ENCODE measurements at places on chromosomes 1 and 21.

DNA sequence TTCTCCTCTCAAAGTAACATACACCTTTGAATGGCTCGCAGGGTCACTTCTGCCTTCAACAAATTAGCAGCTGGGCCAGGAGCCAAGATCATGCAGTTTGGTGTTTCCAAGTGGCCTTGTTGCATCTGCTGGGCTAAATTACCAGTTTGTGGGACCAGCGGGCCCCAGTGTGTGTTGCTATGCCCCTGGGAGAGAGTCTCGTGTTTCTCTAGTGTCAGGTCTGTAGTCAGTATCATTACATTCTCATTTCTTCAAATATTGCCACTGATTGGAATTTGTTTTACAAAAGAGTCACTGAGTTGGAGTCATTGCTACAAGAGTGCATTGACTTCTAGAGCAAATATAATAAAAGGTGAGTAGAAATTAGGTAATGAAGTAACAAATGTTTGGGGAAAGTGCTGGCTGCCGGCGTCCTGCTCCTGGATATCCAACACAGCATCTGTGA lies 35.5 kb downstream of the RHOU start:
- no peak for DNase-seq

DNA sequence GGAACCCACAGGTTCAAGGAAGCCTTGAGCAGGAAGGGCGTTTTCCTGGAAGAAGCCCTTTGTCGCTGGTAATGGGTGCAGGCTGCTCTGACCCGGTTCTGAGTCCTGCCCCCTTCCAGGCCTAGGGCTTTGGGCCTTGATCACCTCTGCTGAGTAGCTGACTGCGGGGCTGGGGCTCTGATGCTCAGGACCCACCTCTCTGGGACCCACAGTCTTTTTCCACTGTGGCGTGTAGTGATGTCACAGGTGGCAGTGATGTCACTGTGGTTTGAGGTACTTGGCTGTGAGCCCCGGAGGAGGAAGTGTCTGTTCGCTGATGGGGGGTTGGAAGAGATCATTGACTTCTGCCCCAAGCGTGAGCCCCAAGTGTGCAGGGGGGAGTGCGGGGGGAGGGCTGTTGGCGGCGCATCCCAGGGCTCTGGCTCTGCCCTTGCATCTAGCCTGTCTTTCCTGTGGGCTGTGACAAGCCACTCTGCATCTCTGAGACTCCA lies 6.9 kb downstream of the TNFRSF1B start:
- no peak for DNase-seq

- no peak for DNase-seq
These were observed 56.6 kb upstream of the CR2 start for GRCh38 chr1:207397525-207397926.

DNA sequence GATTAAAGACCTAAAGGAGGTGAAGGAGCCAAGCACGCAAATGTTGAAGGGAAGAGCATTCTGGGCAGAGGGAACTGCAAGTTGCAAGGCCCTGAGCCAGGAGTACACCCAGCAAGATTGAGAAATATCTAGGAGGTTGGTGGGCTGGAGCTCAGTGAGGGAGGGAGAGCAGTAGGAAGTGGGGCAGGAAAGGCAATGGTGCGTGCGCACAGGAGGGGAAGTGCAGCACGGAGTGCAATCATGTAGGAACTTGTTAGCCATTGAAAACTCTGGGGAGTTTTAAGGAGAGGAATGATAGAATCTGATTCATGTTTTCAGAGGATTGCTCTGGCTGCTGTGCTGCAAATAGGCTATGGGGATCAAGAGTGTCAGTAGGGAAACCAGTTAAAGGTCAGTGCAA lies 13.2 kb upstream of the IGSF3 start:
- no peak for DNase-seq

GRCh38 chr1:11031624-11032262 lies 15.3 kb downstream of the MASP2 start:
- DNase-seq: no peak

DNA sequence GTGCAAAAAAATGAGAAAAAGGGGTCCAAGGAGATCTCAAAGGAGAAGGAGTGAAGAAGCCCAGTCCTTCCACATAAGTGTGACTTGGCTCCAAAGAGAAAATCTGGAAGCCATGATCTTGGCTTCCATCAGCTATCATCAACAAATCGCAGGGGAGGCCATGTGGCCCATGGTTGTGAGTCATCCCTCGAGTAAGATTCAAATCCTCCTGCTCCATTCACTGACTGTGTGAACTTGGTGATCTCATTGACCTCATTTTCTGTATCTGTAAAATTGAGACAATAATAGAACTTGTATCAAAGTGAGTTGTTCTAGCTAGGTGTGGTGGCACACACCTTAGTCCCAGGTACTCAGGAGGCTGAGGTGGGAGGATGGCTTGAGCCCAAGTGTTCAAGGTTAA lies 79.1 kb upstream of the OLIG2 start:
- no peak for DNase-seq

DNA sequence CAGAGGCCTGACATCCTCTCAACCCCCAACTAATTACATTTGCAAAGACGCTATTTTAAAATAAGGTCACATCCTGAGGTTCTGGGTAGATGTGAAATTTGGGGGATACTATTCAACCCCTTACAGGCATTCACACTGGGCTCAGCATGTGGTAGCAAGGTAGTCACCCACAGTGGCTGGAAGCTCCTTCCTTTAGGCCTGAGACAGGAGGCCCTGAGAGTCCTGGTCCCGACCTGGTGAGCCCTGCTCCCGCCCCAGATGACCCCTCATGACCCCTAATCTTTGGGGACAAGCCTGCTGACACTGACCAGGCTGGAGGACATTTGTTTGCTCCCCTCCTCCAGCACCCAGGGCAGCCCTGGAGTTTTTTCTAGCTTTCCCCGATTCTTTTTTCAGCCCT lies 225.9 kb downstream of the DYRK1A start:
- DNase-seq: no peak

DNA sequence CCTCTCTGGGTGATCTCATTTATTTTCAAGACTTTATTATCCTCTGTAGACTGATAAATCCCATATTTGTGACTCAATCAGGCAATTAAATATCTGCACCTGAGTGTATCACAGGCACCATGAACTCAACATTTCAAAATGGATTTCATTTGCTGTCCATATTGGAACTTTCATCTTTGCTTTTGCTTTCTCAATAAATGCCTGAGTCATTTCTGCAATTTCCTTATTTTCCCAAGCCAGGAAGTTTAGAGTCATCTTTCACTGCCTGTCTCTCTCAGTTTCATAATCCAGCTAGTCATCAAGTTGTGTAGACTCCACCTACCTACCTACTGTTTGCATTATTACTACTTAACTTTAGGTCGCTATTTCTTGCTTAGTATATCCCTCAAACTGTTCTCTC lies 540.9 kb downstream of the LMO4 start:
- no peak for DNase-seq

- no peak for DNase-seq
These were observed 82.2 kb downstream of the TPR start for GRCh38 chr1:186292875-186293274.

DNA sequence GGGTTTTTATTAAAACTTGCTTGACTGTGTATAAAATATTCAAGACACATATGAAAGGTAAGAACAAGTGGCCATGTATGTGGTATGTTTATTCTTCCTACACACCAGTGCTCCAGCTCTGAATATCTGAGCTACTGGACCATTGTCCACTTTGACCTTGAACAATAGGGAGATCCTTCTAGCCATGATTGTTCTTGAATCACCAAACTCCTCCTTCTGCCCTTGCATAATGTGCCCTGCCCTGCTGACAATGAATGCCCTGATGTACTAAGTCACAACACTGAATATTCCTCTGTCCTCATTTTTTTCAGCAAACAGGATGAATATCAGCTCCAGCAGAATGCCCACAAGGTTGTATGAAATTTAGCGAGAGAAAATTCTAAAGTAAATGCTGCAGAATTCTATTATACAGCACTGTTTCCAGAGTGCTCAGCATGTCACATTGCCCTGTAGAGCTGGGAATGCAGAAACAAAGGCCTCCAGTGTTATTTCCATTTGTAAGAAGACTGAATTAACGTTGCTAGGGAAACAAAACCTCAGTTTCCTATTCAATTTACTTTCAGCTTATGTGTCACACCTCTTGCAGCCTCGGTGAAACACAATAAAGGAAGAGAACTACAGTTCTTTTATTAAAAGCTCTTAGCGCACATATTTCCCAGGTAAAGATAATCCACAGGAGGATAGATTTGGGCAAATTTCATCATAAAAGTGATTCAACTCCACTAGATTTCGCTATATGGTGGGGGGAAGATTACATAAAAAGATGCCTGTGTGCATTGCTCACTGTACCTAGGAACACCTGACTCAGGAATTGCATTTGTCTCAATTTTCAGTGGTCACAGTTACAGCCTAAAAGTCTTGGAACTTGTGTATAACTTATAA lies 187.4 kb upstream of the ATP1B1 start:
- no peak for DNase-seq

- no peak for DNase-seq
These were observed 86.3 kb upstream of the VANGL1 start for GRCh38 chr1:115555446-115555845.

- DNase-seq: no peak
These were observed 16.0 kb upstream of the PIGV start for GRCh38 chr1:26771643-26772321.

DNA sequence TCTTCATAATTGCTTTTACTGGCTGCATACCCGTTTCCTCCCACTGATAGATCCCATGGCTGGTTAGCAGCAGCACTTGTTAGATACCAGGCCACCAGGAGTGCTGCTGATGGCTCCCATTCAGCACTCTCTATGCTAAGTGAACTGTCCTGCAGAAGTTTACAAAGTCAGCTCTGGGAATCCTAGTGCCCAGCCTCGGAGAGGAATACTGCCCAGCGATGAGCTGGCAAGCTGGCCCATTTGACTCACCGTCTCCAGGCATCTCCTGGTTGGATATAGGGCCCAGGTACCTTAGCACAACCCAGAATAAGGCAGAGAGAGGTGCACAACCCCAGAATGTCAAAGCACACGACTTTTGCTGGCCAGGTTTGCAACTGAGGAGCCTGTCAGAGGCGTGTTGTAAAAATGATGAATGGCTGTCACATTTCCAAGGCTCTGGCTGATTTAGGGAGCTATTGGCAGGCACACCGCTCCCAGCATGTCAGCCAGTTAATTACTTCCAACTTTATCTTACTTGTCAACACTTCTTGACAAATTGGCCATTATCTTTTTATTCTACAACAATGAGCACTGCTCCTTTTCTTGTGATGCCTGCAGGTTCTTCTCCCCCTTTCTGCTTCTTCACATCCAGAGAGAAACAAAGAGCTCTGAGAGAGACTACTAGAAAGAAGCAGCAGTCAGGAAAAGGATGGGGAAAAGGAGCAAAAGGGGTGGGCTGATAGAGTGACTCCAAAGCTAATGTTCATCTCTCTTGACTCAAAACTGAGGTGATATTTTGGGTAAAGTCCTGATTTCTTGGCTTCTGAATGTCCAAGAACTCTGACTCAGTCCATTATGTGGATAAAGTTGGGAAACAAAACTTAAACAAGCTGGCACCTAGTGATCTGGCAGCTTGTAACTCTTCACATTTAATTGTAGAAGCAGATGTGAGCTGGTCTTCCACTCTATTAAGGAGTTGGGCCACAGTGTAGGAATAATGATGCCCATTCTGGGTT lies 10.8 kb upstream of the ANGPTL7 start:
- no peak for DNase-seq

GRCh38 chr1:236334893-236335545 lies 53.3 kb upstream of the ERO1B start:
- DNase-seq: no peak

GRCh38 chr1:71093938-71094337 lies 13.1 kb upstream of the ZRANB2 start:
- no peak for DNase-seq
